ENCODE measurements at places on chromosomes 6 and 20.

DNA sequence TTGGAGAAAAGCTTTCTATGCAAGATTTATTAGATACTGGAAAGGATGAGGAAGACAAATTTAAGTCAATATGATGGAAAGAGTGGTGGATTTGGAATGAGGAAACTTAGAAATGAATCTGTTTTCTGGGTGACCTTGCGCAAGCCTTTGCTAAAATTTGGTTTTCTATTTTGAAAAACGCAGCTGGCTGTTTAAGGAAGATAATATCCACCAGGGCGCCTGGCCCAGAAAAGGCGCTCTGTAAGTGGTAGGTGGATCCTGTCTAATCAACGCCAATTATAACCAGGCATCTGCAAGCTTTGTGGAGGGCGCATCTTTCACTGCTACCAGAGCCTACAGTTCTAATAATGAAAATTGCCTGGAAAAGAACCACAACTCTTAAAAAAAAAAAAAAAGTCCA lies 398 bp upstream of the SPATS1 start:
- no peak for DNase-seq

GRCh38 chr6:33633462-33634158 lies 12.5 kb downstream of the ITPR3 start:
- DNase-seq: no peak

DNA sequence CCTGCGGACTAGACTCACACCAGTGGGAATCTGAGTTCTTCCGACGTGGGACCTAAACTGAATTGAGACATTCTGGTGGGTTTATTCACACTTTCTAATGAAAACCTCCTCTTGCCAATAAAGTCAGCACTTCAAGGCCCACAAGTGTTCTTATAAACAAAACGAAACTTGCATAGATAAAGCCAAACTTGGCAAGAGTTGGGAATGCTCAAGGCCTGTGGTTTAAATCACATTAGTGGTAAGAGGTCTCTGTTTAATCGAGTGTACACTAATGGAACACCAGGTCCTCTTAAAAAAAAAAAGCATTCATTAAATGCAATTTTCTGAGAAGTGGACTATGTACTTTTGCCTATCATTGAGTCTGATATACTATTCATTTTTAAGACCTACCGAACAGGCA lies 143.3 kb downstream of the SMOC2 start:
- no peak for DNase-seq

GRCh38 chr6:154125421-154125820 lies 86.4 kb downstream of the OPRM1 start:
- DNase-seq: no peak

DNA sequence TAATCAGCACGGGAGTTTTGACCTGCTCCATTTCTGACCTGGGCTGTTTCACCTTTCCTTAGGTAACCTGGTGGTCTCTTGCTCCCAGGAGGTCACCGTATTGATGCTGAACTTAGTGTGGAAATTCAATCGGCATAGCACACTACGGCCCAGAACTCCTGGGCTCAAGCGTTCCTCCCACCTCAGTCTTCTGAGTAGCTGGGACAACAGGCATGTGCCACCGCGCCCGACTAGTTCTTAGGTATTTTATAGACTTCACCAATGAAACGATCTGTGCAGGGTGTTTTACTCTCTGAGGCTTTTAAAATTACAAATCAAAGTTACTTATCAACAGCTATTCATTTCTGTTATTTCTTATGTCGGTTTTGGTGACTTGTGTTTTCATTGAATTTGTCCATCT lies 42.1 kb downstream of the ATG5 start:
- no peak for DNase-seq

- no peak for DNase-seq
These were observed 80.0 kb downstream of the CBFA2T2 start for GRCh38 chr20:33569802-33570391.

GRCh38 chr6:19896693-19897010 lies 59.5 kb downstream of the ID4 start:
- no peak for DNase-seq

DNA sequence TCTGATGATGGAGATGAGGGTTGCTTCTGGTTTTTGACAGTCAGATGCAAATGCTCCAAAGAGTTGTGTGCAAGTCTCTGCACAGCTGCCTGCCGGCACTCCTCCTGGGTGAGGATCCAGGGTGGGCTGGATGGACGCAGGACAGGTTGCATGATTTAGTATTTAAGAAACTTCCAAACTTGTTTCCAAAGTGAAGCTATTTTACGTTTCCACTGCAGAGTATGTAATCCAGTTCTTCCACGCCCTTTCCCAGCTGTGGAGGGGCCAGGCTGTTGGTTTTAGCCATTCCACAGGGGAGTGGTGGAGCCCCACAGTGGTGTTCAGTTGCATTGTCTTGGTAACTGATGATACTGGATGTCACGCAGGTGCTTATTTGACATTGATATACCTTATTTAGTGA lies 157.3 kb downstream of the THBS2 start:
- DNase-seq: no peak

DNA sequence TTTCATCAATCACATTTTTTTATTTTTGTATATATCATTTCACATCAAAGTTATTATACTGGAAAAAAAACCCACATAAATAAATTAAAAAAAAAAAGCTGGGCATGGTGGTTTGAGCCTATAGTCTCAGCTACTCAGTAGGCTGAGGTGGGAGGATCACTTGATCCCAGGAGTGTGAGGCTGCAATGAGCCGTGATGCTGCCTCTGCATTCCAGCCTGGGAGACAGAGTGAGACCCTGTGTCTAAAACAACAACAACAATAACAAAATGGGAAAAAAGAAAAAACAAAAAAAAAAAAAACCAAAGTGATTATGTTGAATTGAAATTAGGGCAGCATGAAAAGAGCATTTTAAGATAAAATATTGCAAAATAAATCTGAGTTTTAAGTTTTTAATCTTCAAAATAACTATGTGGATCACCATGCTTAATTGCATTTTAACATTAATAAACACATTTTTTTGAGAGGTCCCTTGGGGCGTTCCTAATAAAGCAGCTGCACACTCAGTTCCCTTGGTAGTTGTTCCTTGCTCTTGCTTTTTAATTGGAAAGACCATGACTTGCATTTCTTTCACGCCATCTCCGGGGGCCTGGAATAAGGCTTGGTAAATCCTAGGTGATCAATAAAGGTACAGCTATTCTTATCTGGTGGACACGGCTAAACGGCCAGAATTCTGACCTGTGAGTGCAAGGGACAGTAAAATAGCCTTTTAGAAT lies 15.1 kb downstream of the NOX3 start:
- no peak for DNase-seq

- DNase-seq: no peak
These were observed 97.1 kb upstream of the MRPS10 start for GRCh38 chr6:42314571-42315258.

DNA sequence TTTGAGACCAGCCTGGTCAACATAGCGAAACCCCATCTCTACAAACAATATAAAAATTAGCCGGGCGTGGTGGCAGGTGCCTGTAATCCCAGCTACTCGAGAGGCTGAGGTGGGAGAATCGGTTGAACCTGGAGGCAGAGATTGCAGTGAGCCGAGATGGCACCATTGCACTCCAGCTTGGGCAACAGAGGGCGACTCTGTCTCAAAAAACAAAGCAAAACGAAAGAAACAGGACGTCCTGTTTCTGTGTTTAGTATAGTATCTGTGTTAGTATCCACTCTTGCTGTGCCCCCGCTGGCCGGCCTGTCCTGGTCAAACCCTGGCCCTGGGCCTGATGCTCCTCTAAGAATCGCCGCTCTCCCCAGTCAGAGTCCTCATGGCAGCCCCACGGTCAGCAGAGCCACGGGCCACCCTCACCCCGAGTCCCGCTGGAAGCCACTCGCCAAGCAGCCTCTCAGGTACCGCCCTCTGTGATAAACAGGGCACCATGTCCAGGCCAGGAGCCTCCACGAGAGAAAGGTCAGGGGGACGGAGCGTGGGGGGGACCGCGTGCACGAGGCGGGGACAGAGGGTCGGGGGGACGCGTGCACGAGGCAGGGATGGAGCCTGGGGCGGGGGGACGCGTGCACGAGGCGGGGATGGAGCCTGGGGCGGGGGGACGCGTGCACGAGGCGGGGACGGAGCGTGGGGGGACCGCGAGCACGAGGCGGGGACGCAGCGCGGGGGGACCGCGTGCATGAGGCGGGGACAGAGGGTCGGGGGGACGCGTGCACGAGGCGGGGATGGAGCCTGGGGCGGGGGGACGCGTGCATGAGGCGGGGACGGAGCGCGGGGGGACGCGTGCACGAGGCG lies 384.5 kb downstream of the SMOC2 start:
- DNase-seq: no peak

GRCh38 chr6:15376900-15377487 lies 131.1 kb downstream of the JARID2 start:
- no peak for DNase-seq

DNA sequence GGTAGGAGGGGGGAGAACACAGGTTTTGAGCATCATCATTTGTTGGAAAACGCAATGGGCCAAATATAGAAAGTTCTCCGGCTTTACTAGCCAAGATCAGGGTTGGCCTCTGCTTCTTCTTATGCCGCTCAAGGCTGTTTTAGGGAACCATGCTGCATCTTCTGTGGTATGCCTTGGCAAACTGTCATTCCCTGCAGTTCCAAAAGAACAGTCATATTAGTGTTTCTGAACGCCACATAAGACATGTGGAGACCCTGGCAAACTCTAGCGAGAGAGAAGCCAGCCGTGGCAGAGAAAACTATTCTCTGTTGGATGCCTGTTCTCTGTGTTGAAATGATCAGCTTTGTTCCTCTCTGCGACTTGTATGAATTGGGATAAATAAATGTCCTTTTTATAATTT lies 10.8 kb downstream of the ACTR5 start:
- DNase-seq: no peak

GRCh38 chr6:111648100-111648499 lies 42.4 kb upstream of the TRAF3IP2 start:
- no peak for DNase-seq

- DNase-seq: no peak
These were observed 137.0 kb downstream of the MTHFD1L start for GRCh38 chr6:151002491-151002935.

DNA sequence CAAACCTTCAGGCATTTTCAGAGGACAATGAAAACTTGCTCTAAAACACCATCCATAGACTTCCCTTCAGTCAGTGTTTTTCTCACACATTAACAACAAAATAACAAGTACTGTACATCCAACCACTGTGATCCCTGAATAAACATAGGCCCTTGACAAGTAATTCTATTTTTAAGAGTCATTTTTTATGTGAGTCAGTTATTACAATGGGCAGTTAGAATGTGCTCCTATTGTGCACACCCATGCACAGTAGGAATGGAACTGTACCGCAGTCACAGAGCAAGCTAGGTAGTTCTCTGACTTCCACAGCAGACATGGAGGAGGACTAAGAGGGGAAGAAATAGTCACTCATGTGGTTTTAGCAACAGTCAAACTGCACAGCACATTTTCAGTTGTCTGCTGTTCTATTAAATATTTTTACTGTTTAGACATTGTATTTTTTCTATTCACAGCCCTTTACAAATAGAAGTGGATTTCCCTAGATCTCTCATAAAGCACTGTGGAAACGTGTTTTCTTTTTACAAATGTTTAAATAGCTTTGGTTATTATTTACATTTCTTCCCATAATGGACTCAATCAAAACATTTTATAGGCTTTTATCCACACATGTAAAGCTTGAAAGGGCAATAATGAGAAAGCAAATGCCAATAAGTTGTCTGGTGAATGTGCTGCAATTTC lies 100.4 kb downstream of the JAG1 start:
- DNase-seq: no peak

DNA sequence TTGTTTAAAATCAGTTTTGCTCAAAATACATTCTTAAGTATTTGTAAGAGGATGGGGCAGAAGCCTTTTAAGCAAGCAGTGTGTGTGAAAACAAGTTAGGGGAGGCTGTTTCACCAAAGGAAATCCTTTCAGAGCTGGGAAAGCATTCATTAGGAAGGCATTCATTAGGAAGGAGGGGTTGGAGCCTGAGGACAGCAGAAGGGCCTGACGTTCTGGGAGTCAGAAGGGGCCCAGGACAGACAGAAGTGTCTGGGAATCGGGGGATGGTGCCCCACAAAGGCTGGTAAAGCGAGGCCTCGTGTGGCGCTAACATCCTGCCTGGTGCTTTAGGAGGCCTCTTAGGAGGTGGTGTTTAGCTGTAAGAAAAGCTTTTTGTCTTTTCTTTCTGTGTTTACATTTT lies 80.6 kb upstream of the NXT1 start:
- no peak for DNase-seq

DNA sequence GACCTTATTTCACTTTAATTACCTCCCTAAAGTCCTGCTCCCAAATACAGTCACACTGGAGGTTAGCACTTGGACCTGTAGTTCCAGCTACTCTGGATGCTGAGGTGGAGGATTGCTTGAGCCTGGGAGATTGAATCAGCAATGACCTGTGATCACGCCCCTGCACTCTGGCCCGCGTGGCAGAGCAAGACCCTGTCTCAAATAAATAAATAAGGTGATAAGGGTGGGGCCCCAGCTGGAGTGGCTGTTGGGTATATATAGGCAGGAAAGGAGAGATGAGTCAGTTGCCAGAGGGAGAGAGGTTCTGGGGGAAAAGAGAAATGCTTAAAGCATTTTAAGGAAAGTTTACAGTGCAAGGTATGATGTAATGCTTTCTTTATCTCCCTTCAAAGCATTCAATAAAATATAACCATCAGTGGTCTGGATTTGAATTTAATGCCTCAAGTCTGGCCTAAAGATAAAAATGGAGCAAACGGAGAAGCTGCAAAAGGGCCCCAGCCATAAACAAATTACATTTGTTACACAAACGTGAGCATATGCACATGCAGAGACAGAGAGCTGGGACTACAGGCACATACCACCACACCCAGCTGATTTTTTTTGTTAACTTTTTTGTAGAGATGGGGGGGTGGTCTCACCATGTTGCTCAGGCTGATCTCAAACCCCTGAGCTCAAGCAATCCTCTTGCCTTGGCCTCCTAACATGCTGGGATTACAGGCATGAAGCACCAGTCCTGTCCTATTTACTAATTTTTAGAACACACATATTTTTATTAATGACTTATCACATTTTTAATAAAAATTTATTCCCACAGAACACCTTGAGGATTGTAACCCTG lies 6.1 kb upstream of the PM20D2 start:
- no peak for DNase-seq

DNA sequence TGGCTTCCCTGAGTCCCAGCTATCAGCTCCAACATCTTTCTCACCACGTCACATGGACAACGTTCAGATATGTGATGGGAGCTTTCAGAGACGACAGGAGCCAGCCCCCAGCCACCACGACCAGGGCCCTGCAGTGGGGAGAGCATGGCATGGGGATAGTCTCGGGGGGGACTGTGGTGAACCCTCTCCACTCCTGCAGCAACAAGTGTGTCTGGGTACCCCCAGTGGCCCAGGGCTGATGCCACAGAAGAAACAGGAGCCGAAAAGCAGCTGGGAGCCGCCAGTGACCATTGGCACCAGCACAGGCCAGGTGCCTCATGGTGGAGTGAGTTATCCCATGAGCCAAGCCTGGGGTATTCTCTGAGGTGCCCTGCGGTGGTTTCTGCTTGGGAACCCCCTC lies 339.7 kb downstream of the TAF4 start:
- no peak for DNase-seq

DNA sequence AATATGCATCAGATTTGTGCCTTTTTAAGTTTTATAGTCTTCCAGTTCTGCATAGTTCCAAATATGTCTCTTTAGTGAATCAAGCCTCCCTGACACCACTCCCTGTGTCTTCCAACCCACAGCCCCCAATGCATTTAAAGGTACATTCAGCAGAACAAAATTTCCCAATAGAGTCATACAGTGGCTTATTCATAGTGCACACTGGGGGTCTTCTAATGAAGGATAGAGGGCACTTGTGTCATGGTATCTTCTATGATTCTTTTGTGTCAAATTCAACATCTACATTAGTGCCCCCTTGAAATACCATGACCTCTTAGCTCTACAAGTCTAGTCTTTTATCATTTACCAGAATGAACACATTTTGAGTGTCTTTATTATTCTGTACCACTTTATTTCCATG lies 33.8 kb downstream of the FLRT3 start:
- no peak for DNase-seq

- DNase-seq: no peak
These were observed 96.0 kb downstream of the INSM1 start for GRCh38 chr20:20463933-20464374.
